ENCODE measurements at places on chromosomes 3 and 15.

- DNase-seq = no peak
Measured at GRCh38 chr15:40915116-40915661, 14.0 kb upstream of the DLL4 start.

- no peak for DNase-seq
Measured at GRCh38 chr3:186173224-186173815, 64.4 kb upstream of the ETV5 start.

- DNase-seq = no peak
Measured at GRCh38 chr3:68996356-68996995, 17.0 kb downstream of the EOGT start.

DNA sequence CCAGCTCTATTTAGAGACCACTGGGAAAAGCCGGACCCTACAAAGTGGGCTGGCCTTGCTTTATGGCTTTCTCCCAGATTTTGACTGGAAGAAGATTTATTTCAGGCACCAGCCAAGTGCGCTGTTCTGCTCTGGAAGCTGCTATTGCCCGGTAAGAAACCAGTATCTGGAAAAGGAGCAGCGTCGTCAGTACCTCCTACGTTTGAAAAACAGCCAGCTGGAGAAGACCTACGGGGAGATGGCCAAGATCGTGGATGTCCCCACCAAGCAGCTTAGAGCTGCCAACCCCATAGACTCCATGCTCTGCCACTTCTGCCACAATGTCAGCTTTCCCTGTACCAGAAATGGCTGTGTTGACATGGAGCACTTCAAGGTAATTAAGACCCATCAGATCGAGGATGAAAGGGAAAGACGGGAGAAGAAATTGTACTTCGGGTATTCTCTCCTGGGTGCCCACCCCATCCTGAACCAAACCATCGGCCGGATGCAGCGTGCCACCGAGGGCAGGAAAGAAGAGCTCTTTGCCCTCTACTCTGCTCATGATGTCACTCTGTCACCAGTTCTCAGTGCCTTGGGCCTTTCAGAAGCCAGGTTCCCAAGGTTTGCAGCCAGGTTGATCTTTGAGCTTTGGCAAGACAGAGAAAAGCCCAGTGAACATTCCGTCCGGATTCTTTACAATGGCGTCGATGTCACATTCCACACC lies 60.9 kb downstream of the PXYLP1 start:
- no peak for DNase-seq

DNA sequence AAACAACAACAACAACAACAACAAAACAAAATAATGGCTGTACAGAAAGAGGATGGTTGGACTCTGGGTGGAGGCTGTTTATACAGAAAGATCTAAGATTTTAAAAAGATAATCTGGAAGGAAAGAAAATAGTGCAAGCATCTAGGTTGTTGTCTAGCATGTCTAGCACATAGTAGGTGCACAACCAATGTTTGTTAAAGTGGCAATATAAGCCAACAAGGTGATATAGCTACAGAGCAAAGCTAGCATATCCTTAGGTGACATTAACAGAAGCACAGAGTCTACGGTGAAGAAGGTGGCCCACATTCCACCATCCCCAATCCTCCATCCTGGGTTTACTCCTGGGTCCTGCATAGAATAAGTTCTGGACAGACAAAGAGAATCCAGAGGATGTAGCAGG lies 4.7 kb downstream of the TMEM40 start:
- no peak for DNase-seq

DNA sequence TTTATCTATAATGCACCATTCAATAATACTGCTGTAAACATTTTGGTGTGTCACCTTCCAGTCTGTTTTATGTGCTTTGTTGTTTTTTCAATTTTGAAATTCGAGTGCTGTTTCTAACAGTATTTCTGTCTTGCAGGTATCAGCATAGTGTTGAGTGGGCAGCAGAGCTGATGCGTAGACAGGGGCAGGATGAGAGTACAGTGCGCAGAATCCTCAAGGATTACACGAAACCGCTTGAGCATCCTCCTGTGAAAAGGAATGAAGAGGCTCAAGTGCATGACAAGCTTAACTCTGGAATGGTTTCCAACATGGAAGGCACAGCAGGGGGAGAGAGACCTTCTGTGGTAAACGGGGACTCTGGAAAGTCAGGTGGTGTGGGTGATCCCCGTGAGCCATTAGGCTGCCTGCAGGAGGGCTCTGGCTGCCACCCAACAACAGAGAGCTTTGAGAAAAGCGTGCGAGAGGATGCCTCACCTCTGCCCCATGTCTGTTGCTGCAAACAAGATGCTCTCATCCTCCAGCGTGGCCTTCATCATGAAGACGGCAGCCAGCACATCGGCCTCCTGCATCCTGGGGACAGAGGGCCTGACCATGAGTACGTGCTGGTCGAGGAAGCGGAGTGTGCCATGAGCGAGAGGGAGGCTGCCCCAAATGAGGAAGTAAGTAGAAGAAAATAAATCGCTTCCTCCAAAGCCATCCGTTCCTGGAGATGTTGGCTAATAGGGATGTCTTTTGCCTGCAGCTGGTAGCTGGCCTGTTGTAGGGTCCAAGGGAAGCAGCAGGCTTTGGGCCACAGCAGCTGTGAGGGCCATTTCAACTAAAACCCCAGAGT lies 19.1 kb downstream of the TSEN2 start:
- no peak for DNase-seq

- DNase-seq = peak; percentile 5
Measured at GRCh38 chr3:62131620-62132019, 241.7 kb downstream of the FEZF2 start.

GRCh38 chr15:45640616-45641015 lies 5.8 kb downstream of the SQOR start:
- no peak for DNase-seq

DNA sequence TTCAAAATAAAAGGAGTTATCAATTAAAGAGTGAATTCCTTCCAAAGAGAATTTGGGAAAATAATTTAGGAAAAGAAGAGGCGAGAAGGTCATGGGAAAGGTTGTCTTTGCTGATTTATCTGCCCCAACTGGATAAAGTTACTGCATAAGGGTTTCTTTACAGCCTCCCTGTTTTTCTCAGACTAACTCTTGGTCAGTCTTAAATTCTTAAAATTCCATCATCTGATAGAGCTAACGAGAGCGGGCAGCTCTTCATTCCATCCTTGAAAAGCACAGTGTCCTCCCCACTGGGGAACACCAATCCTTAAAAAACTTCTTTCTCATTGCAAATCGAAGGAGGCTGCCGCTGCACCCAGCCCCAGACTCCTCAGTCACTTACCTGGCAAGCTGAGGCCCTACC lies 107.2 kb downstream of the PGPEP1L start:
- no peak for DNase-seq

GRCh38 chr3:47377186-47377585 lies 3.6 kb upstream of the PTPN23 start:
- DNase-seq = no peak
